Right renal cortex interstitium (tissue), 3 donors: ENCODE measurements at places on chromosomes 5 and 9. TPM values are rescaled to one million over a fixed set of nuclear protein-coding genes. Genes with fewer than 3 reads are reported as not detected.

C5 gene
- 14.0 TPM for polyA plus RNA-seq

EQTN gene
- 0.19 TPM for polyA plus RNA-seq

TRIM41 gene
- 30.5 TPM for polyA plus RNA-seq

CTSV gene
- polyA plus RNA-seq: 26.1 TPM

GABRP gene
- polyA plus RNA-seq: 0.86 TPM

PTPN3 gene
- polyA plus RNA-seq: 53.2 TPM

BAAT gene
- 0.21 TPM for polyA plus RNA-seq

TICAM2 gene
- polyA plus RNA-seq: 1.9 TPM

PPP3R2 gene
- not detected for polyA plus RNA-seq

C5orf63 gene
- 13.3 TPM for polyA plus RNA-seq

ESM1 gene
- 15.1 TPM for polyA plus RNA-seq

ZDHHC11 gene
- polyA plus RNA-seq: 4.2 TPM

SH3RF2 gene
- polyA plus RNA-seq: 4.2 TPM

IFNA13 gene
- polyA plus RNA-seq: not detected

AJM1 gene
- polyA plus RNA-seq: 0.54 TPM

GPX3 gene
- 1,138 TPM for polyA plus RNA-seq

CFAP77 gene
- polyA plus RNA-seq: 0.94 TPM

GGTA1 gene
- polyA plus RNA-seq: 6.4 TPM

OCLN gene
- polyA plus RNA-seq: 45.0 TPM

ASS1 gene
- 385 TPM for polyA plus RNA-seq

PLGRKT gene
- 38.4 TPM for polyA plus RNA-seq

CARD9 gene
- polyA plus RNA-seq: 1.7 TPM

PCDHB13 gene
- 6.3 TPM for polyA plus RNA-seq

F12 gene
- 6.4 TPM for polyA plus RNA-seq

OBP2A gene
- not detected for polyA plus RNA-seq

SPATA31E1 gene
- polyA plus RNA-seq: not detected

GCNT4 gene
- polyA plus RNA-seq: 17.6 TPM

IFT74 gene
- polyA plus RNA-seq: 50.6 TPM

SLC23A1 gene
- polyA plus RNA-seq: 9.8 TPM

SLCO6A1 gene
- polyA plus RNA-seq: not detected

ITGA2 gene
- polyA plus RNA-seq: 25.8 TPM

CHSY3 gene
- polyA plus RNA-seq: 5.4 TPM

NPR2 gene
- 31.4 TPM for polyA plus RNA-seq

PCDHGA6 gene
- polyA plus RNA-seq: 5.8 TPM
